ENCODE measurements at places on chromosomes 3 and 15.
A peak's percentile ranks its signal among the peaks of the same experiment; 100 is the strongest.

DNA sequence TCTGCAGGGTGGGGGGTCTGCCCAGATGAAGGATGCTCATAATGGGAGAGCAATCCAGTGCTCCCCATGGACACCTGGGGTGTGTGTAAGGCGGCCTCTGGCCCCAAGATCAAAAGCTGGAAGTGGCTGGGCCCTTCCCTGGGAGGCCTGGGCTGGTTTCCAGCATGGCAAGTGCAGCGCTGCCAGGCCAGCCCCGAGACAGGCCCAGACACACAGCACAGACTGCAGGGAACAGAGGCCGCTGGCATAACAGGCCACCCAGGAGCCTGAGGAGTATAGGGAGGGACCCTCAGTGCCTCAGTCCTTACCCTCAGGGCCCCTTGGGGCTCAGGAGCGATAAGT is 10.0 kb downstream of the ITPKA start:
- DNase-seq: no peak

- peak; percentile 35 for DNase-seq
Measured at GRCh38 chr15:28112962-28113361, 13.8 kb upstream of the OCA2 start.

DNA sequence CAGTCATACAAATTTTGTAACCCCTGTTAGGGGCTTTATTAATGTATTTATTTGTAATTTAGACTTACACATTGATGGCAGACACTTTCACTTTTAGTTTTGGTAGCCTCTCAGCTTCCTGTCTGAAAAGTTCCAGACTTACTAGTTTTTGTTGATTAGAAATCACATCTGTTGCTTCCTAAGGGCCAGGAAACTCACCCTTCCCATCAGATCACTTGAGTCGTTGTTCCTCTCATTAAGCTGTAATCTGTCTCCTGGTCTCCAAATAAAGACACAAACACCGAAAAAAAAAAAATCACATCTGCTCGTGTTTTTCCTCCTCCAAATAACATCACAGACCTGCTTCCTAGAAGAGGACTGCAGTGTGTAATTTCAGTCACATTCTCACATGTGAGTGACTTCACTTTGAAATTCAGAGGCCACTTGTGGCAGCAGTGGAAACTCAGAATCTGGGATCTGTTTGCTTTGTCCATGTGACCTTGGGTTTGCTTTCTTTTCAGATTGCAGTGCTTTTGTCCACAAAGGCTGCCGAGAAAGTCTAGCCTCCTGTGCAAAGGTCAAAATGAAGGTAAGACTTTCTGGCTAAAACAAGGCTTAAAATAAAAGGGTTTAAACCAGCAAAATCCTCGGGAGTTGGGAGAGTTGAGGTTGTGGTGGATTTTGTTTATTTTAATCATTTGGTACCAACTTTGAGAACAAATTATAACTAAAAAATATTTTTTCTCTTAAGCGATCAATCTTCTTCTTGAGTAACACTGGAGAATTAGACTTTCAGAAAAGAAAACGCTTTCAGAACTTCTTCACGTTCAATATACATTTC is 87.0 kb downstream of the KLHL25 start:
- no peak for DNase-seq

GRCh38 chr15:29636140-29636539 is 186.1 kb downstream of the TJP1 start:
- no peak for DNase-seq

GRCh38 chr3:79019137-79019923 is 748.5 kb downstream of the ROBO1 start:
- DNase-seq: peak; percentile 62

GRCh38 chr3:60742606-60743145 is 508.6 kb downstream of the FHIT start:
- no peak for DNase-seq

GRCh38 chr15:59794229-59794886 is 105.2 kb upstream of the BNIP2 start:
- no peak for DNase-seq

GRCh38 chr15:66932634-66933024 is 132.8 kb upstream of the SMAD3 start:
- no peak for DNase-seq

DNA sequence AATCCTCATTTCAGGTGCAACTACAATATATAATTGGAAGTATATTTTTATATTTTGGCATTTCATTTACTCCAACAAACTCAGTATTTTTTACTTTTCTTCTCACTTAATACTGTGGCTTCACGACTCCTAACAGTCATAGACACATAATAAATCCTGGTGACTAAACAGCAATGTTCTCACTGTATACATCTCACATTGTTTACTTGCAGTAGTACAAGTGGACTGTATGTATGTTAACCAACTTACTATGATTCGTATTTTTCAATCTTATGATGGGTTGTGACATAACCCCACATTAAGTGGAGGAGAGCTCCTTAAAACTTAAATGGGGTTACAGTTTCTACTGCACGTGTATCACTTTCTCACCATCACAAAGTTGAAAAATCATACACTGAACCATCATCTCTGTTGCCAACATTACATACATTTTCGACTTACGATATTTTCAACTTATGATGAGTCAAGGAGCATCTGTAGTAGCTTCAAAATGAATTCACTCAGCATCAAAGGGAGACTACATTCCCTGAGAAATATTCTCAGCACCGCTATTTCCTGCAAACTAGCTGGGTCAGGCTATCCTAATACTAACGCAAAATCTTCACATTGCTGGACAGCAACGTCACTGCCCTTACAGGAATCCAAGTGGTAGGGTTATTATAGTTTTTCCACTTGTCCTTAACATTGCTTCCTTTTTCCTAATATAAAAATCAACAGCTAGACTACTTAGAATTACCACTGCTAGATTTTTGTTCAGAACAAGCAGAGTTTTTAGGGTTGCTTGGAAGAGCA is 7.3 kb downstream of the ADAM10 start:
- DNase-seq: no peak

DNA sequence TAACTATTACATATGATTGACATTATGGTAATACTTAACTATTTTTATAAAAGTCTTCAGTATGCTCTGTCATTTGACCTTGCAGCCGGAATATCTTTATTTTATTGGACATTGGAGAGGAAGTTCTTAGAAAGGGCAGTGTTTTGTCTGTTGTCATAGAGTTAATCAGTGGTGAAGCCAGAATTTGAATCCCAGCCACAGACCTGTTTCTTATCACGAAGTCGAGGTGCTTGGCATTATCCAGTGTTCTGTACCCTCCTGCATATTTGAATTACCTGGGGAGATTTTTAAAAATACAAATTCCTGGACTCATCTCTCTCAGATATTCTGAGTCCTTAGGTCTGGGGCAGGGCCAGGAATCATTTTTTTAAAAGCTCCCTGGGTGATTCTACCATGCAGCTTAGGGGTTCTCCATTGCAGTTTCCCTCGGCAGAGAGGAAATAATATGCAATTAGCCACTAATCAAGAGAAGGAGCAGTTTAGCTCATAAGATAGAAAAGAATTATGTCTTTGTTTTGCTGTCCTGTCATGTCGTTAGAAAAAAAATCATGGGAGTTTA is 195.6 kb upstream of the CFAP20DC start:
- no peak for DNase-seq

- DNase-seq: no peak
Measured at GRCh38 chr3:186664119-186664495, 1.7 kb upstream of the HRG start.

- DNase-seq: peak; percentile 17
Measured at GRCh38 chr15:67880651-67881182, 40.9 kb upstream of the RNU6-1 start.

DNA sequence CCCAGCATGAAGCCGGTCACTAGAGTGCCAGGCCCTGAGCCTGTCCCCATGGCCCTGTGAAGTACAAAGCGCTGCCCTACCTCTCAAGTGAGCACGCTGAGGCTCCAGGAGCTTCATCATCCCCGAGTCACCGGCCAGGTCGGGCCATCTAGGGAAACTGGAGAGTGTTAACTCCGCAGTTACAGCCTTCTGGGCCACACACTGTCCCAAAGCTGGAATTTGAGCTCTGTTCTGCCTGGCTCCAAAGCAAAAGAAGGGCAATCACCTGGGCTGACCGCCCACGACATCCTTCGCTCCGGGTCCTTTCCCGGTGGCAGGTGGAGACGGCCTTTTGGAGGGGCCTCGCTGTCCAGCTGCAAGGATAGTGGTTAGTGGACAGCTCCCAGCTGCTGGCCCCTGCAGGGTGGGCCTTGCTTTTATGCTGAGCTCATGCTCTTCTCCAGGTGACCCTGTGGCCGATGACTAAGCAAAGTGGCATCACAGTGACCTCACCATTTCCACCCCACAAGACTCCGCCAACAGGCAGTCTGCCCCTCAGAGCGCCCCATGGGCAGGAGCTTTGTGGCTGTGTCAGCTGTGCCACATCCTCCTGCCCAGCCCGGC is 3.5 kb upstream of the MUC4 start:
- no peak for DNase-seq

DNA sequence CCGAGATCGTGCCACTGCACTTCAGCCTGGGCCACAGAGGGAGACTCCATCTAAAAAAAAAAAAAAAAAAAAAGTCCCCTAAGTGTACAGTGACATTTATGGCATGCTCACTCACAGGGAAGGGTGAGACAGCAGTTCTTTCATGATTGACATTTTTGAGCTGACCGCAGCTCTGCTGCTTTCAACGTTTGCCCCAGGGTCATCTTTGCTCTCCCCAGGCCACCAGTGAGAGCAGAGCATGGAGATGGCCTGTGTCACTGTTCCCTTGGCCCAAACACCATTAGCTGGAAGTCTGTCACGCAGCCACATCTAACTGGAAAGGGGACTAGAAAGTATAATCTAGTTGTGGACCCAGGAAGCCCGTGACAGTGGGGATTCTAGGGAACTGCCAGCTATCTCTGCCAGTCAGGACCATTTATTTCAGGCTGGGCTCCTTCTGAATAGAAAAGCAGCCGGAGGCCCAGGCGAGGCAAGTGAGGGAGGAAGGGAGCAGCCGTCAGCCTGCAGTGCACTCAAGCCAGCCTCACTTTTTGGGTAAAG is 193.4 kb upstream of the HES1 start:
- no peak for DNase-seq

- DNase-seq: no peak
Measured at GRCh38 chr3:129594409-129594808, 12.1 kb downstream of the PLXND1 start.

DNA sequence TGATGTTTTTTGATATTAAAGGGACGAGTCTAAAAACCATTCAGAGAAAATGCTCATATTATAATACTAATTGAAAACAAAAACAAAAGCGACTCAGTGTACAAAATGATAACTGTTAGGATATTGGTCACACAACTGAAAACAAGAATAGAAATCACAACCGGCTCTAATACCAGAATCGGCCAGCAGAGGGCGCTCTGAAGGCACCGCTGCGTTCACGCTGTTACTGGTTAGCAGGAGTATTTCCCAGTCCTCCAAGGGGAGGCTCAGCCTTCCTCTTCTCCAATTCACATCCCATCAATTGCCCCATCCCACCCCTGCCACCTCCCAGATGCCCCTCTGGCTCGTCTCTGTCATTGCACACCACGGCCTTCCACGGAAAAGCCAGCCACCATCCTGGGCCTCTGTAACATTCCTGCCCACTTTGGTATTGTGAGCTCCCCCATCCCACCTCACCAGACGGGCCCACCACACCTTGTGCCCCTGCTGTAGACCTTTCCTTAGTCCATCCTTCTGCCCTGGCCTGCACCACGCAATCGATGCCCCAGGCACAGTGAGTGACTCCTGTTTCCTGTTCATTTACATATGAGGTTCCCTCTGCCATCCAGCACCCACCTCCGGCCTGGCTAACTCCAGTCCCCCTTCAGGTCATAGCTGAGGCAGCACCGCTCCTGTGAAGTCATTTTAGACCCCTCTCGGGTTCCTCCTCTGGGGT is 8.5 kb downstream of the FAM107A start:
- DNase-seq: peak; percentile 93

GRCh38 chr15:90838139-90838538 is 30.2 kb upstream of the FURIN start:
- DNase-seq: peak; percentile 89

DNA sequence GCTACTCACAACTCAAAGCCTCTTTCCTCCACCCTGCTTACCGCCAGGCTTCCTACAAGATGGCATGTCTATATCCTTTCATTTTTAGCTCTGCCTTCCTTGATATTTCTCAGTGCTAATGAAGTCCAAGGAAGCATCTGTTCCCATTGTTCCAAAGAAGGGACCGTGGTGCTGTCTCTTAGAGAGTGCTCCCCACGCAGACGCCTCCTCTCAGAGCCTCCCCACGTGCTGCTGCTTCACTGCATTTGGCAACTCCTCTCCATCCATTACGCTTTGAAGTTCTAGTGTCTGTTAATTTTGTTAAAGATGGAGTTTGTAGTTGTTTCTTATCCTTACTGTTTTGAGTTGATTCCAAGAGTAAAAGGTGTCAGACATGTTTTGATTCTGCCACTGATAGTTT is 26.2 kb downstream of the GNB4 start:
- DNase-seq: no peak

DNA sequence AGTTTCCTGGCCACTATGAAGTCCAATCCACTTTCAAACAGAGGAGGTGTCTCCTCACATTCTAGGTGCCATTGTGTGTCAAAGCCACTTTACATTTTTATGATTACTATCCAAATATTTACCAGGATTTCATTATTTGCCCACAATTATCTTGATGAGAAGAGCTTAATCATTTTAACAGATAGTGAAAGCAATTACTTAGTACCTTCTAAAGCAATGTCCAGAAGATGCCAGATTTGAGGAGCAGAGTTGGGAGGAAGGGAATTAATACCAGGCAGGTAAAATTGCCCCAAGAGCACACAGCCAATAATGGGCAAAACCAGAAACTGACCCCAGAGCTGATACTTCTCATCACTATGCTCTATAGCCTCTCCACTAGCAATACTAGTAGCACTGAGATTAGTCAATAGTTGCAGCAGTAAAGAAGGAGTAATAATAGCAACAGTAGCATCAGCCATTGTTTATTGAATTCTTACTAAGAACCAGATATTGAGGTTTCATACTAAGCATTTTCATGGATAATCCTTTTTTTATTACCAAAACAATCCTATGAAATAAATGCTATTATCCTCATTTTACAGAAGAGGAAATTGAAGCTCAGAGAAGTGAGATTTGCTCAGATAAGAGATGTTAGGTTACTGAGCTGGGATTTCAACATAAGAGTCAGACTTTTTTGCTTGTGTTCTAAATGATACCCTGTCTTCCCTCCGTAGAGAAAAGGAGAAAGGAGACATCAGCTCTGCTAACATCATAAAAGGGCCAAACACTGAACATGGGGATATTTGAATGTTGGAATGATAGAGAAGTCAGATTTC is 509.3 kb upstream of the CFAP20DC start:
- no peak for DNase-seq

DNA sequence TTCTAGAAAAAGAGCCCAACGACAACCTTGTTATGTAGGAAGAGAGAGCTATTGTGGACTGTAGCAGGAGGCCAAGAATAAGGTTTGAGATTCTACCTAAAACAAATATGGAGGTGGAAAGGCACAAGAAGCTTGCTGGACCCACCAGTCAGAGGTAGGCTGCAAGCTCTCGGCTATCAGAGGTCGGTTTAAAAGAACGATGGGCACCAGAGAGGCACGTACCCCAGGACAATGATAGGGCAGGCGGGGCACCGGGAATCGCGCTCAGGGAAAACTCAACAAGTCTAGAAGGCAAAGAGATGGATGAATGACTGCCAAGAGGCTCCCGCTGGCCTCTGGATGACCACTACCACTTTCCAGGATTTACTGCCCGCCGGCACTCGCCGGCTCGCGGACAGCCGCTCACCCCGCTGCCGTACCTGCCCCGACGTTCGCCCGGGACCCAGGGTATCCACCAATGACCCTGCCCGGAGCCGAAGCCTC is 1.1 kb downstream of the HDGFL3 start:
- DNase-seq: no peak

- DNase-seq: no peak
Measured at GRCh38 chr3:100420885-100421284, 19.5 kb downstream of the LNP1 start.

Measured in activated CD8-positive, alpha-beta memory T cell treated with anti-CD3 and anti-CD28 coated beads for 24 hours (primary cell).